Glutamatergic neuron (in vitro differentiated cells): ENCODE measurements at places on chromosomes 11 and 22.

- no peak for DNase-seq
Measured at GRCh38 chr11:44578279-44578678, 12.8 kb downstream of the CD82 start.

DNA sequence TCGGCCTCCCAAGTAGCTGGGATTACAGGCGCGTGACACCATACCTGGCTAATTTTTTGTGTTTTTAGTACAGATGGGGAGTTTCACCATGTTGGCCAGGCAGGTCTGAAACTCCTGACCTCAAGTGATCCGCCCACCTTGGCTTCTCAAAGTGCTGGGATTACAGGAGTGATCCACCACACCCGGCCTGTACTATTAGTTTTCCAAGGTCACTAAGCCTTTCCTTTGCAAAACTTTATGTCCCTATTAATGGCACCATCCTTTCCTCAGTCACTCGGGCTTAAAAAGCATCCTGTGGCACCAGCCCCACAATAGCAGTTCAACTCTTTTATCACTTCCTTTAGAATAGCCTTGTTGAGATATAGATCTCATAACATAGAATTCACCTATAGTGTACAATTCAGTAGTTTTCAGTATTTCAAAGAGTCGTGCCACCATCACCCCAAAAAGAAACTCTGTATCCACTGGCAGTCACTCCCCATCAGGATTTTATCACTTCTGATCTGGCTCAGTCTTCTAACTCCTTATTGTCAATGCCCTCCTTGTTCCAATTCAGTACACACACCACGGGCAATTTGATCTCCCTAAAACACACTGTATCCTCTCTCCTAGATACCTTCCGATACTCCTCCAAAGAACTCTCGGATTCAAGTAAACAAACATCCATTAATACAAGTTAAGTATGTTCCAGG, 921 bp upstream of the BCL2L13 start:
- DNase-seq = no peak

- DNase-seq = no peak
Measured at GRCh38 chr22:37569009-37569920, 9.0 kb downstream of the CDC42EP1 start.

GRCh38 chr11:60252213-60253108, 9.5 kb upstream of the MS4A4E start:
- DNase-seq = no peak

GRCh38 chr11:65516135-65516968, 8.5 kb upstream of the SCYL1 start:
- no peak for DNase-seq

DNA sequence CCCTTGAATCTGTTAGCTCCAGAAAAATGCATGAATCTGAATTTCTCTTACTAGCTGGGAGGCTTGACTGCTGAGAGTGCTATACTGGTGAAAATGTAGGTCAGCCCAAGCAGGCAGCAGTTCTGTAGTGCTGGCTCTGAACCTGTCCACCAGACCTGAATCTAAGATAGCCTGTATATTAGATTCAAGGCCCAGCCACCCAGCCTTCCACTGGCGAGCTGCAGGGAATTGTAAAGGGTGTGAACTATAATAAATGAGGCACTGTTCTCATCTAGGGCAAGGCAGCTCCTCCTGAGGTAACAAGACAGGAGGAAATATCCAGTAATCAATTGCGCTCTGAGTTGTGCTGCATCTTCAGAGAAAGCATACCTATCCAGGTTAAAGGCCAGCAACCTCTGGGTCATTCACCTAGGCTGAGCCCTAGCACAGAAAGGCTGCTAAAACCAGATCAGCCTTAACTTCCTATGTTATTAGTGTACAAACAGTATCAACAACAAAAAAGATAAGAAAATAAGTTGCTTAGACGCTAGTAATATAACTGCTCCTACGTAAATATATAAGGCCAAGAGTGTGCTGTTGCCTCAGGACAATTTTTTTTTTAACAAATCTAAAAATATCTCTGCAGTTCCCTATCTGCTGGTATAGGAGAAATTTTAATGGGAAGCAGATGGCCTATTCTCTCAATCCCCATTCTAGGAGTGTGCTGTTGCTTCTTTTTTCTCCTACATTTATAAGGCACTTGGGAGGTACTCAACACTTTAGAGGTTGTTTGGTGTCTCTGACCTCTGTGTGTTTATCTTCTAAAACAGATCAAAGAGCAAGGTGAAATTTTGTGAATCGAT, 63.0 kb downstream of the RELT start:
- DNase-seq = no peak

DNA sequence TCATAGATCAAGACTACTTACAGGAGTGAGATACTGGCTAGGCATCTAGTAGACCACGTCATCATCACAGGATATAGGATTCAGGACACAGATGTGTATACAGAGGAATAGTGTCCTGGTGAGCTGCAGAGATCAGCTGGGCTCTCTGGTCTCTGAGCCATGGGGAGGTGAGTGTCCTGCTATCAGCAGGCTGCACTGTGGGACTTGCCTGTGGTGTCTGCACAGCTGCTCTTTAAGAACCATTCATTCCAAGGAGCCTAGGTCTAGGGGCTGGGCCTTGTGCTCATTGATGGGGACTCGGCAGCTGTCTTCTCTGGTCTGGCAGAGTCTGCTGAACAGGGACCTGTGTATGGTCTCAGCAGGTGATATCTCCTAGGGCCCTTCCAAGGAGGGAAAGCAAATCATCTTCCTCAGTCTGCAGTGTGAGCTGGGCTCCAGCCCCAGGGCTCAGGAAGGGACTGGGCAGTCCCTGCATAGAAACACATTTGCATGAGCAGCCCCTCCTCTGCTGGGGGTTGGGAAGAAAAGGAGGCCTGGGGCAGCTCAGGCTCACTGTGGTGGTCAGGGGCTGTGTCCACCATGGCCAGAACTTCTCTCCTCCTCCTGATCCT, 66.1 kb upstream of the VPREB1 start:
- no peak for DNase-seq

DNA sequence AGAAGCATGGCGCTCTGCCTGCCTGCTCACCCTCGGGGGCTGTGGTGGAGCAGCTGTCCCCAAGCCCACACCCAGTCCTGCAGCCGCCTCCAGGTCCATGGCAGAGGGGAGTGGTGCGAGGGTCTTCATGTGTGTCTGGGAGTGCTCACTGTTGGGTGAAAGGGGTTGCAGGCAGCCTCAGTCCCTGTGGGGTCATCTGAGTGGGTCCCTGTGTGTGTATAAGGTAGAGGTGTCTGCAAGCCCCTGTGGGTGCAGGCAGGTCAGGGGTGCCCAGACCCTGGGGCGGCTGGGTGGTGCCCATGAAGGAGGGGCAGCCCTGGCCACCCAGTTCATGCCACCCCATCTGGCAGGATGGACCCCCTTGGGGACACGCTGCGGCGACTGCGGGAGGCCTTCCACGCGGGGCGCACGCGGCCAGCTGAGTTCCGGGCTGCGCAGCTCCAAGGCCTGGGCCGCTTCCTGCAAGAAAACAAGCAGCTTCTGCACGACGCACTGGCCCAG, 4.9 kb downstream of the ALDH3B1 start:
- no peak for DNase-seq

- DNase-seq = no peak
Measured at GRCh38 chr11:94519478-94520084, 7.3 kb downstream of the C11orf97 start.

DNA sequence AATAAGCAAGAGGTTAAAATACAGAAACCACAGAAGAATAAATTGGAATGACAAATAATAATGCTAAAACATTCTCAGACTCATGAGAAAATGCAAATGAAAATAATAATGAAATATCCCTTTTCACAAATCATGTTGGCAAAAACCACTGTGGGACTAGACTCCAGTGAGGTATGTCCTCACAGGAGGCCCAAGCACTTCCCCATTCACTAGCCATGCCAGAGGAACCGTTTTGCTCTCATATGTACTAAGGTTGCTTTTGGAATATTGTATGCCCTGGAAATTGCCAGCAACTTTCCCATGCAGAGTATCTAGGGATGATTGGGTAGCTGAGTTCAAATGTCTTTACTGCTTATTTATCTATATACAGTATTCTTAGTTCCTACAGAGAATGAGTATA, 106.2 kb upstream of the CHORDC1 start:
- no peak for DNase-seq

- peak; percentile 91 for DNase-seq
Measured at GRCh38 chr11:3037040-3037944, 19.9 kb downstream of the CARS1 start.
